ENCODE measurements at places on chromosomes 5 and 9. TPM values are rescaled to one million over a fixed set of nuclear protein-coding genes. Genes with fewer than 3 reads are reported as not detected.

Gene SLC6A18
- total RNA-seq, result not detected

Gene PJA2
- total RNA-seq, result 86.7 TPM

Gene SHB
- total RNA-seq, result 14.2 TPM

Gene PCDHGB3
- 5.4 TPM for total RNA-seq
